ENCODE measurements at places on chromosomes 7 and 10.

DNA sequence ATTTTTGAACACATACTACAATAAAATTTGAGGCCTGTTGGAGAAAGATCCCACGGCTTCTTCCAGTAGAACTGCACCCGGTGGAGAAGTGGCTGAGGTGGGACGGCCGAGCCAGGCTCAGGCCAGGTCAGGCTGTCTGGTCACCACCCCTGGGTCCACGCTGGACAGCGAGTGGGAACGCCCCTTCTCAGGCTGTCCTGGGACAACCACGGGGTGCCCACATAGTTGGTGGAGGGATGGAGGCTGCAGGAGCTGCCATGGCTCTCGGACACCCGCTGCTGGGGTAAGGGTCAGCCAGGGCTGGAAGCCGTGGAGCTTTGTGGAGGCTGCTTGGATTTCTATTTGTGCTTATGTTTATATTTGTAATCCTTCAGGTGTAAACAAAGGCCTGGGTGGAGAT, 206.5 kb downstream of the DNAJB6 start:
- no peak for DNase-seq

DNA sequence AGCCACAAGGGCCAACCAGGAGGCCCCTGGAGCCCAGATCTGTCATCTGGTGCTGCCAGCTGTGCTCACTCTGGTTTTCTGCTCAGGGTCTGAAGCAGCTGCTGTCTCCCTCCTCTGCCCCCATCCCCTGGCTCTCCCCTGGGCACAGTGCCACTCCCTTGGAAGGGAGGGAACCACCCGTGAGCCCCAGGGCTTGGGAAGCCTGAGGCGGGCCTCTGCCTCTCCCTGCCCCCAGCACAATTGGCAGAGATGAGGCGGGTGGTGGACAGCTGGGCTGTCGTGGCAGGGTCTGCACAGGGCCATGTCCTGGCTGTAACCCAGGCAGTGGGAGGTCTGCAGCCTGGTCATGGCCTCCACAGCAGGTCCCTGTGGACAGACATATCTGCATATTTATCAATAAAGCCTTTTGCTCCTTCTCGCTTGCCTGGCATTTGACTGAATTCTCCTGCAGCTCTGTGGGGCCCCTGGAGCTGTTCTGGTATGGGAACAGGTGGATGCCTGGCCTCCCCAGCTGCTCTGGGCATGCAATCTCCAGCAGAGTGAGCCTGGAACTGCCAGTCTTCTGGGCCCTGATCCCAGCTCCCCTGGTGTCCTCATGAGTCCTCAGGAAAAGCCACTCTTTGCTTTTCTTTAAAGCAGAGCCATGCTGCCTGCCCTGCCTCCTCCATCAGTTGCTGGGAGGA, 1.6 kb upstream of the ANKRD2 start:
- DNase-seq = no peak

- DNase-seq = no peak
Observed at GRCh38 chr10:68231817-68232251, at the start of gene ATOH7. Gene ATOH7, minus strand, starts transcription at chr10:68232113. Its CDS starts 436 bp downstream, at chr10:68231677.

GRCh38 chr7:135905355-135905754, 71.8 kb downstream of the MTPN start:
- no peak for DNase-seq

DNA sequence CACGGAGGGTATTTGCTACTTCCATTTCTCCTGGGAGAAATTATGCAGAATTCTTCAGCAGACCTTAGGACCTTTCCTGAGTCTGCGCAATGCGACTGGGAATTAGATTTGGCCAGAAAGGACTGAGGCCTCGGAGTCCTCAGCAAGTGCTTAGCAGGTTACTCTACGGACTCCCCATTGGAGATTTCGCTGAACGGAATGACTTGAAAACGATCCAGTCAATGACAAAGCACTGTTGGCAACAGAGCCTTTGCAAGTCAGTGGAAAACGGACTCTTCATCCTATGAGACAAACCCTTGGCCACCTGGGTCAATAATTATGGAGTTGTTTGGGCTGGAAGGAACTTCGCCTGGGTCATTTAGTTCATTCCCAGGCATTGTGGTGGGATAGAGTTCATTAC, 107.4 kb downstream of the FAM204A start:
- DNase-seq = no peak

DNA sequence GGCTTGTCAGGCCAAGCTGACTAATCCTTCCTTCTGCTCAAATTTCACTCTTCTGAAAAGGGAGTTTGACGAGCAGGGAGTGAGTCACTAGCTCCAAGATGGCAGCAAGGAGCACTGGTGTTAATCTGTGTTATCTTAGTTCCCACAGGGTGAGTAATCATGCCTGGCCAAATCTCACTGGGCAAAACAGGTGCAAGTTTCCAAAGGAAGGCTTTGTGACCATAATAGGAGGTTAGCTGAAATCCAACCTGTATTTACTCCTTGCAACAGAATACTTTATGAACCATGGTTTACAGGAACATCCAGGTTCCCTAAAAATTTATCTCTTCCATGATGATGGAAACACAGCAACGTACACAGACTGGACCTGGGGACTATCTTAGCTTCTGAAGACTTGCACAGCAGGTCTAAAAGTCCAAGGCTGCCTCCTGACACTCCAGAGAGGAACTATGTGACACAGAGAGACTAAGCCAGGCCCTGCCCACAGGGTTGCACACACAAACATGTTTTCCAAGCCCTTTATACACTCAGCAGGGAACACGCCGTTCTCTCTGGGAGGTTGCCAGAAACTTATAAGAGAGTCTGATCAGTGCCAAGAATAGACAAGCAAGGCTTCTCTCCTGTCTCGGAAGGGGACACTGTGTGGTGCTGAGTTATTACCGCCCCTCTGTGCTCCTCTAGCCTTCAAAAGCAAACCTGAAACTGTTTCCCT, 46.3 kb downstream of the PDK4 start:
- DNase-seq = no peak

- DNase-seq = no peak
Observed at GRCh38 chr7:142793156-142793555, 22.4 kb downstream of the PRSS2 start.

- DNase-seq = no peak
Observed at GRCh38 chr7:158683541-158683940, 21.1 kb downstream of the NCAPG2 start.

DNA sequence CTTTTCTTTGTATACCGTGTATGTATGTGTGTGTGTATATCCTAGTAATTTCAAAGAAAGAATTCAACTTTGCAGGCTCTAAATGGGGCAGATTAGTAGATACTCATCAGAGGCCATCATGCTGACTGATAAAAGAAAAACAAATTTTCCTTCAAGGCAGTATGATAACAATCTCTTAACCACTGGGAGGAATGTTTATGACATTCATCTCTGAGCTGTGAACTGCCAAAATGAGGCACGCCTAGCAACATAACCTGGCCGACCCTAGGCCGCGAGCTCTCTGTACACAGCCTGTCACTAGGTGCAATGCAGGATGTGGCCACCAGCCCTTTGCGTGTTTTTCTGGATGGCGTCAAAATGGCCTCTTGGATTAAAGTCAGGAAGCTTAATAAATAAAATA, 343.7 kb upstream of the GALNT17 start:
- no peak for DNase-seq

GRCh38 chr10:43417950-43418768, 9.2 kb upstream of the HNRNPF start:
- peak; percentile 100 for DNase-seq

DNA sequence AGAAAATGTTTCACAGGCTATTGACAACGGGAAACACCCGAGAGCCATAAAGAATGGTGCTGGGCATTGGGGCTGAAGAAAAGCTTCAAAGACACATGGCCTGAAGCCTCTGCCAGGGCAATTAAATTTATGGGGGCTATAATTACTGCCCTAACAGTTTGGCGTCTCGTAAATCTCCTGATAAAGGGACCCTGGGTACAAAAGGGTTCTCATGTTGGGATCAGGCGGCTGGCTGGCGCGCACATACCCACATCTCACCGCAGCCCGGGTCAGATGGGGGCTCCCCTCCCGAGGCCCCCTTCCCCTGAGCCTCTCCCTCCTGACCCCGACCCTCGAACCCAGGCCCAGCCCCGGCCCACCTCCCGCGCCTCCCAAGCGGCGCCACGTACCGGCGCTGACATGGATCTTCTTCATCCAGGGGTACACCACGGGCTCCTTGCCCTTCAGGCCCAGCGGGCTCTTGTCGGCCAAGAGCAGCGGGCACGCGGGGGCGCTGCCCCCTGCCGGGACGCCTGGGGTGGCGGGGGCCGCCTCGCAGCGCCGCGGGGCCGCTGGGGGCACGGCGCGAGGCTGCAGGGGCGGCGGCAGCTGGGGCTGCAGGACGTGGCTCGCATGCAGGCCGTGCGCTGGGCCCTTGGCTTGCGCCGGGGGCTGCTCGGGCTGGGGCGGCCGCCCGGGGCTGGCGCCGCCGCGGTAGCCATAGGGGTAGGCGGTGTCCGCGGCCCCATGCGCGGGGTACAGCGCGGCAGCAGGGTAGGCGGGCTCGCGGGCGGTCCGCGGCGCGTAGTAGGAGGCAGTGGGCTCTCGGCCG, 623 bp downstream of the HOXA4 start:
- no peak for DNase-seq

GRCh38 chr7:148222721-148223120, 367.8 kb upstream of the C7orf33 start:
- DNase-seq = no peak

DNA sequence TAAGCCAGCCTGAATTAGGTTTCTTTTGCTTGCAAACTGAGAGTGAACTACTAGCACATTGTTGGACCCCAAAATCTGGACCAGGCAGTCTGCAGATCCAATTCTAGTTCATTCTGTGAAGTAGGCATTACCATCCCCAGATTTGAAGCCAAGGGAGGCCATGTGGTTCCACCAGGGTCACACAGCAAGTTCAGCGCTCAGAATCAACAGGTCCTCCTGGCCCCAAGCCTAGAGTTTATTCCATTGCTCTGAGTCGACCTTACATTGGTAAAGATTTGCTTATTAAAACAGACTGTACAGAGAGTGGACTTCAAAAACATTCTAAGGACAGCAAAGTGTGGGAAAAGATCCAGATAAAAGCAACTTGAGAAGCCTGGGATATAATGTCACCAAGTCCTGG, 50.9 kb downstream of the AFAP1L2 start:
- no peak for DNase-seq

DNA sequence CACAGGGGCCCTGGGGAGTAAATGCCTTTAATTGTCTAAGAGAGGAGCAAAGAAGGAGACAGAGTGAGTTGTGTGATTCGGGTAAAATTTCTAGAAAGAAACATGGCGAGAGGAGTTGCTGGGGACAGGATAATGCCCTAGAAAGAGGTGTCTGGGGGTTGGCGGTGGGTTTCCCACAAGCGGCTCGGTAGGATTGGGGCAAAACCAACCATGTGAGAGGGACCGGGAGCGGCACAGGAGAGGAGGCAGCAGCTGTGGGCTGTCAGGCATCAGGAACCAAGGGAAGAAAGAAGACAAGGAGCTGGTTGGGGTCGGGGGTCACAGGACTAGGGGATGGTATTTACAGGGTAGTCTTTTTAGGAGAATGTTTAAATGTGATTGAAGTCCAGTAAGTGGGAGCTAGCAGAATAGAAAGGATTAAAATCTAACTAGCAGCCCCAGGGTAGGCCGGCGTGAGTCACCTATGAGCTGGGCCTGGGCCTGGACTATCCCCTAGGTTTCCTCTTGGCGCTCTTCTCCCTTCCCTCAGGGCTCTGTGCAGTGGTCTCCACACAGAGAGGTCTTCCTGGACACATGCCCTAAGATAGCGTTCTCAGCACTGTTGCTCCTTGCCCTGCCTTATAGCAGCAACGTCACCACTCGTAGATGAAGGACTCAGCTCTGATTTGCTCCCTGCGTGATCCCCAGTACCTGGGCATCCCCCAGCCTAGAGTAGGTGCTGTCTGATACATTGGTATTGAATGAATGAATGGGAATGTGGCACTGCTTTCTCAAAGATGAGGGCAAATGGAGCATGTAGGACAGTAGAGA, 32.6 kb downstream of the IKZF1 start:
- no peak for DNase-seq

GRCh38 chr7:77310982-77311381, 105.2 kb downstream of the GSAP start:
- no peak for DNase-seq

- peak; percentile 17 for DNase-seq
Observed at GRCh38 chr7:19982841-19983835, 209.7 kb upstream of the TMEM196 start.

GRCh38 chr10:83915801-83916200, 223.5 kb upstream of the GHITM start:
- no peak for DNase-seq

DNA sequence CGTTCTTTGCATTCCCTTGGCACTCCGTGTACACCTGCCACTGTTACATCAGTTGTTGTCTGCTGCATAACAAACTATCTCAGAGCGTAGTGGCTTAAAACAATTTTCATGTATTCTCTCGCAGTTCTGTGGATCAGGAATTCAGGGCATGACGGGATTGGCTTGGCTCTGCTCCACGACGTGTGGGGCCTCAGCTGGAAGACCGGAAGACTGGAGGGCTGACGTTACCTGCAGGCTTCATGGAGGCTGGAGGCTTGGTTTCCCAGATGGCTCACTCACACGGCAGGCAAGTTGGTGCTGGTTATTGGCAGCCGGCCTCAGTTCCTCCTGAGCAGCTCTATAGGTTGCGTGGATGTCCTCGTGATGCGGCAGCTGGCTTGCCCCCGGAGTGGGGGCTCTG, 25.5 kb downstream of the NYAP1 start:
- no peak for DNase-seq

GRCh38 chr10:71740069-71740653, 20.6 kb upstream of the C10orf105 start:
- DNase-seq = peak; percentile 44

- no peak for DNase-seq
Observed at GRCh38 chr7:84720456-84721097, 466.3 kb downstream of the SEMA3D start.

- no peak for DNase-seq
Observed at GRCh38 chr10:20919481-20919880, 22.4 kb upstream of the NEBL start.

DNA sequence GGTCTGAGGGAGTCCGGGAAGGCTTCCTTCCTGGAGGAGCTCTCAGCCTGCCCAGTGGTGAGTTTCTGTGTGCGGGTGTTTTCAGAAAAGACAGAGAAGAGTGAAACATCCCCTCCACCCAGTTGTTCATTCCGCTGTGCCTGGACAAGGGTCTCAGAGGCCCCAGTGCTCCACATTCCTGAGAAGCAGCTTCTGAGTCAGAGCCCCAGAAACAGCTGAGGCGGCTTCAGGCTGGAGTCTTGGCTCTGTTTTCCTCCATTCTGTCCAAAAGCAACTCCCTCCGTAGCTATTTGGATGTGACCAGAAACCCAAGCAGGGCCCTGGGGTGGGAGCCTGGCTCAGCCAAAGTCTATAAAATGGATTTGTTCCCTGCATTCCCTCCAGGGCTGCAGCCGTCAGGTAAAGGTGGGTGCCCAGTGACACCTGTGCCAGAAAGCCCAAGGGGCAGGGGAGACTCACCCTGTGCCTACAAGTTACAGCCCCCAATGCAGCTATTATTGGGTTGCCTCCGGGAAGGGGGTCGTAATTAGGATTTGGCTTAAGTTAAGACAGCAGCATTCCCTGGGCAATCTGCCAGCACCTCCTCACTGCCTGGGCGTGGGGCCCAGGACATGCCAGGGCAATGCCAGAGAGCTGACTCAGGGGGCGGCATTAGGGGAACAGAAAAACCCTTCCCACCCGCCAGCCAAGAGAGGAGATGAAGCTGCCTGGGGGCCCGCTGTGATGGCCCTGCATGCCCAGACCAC, 13.1 kb upstream of the CAMK2G start:
- DNase-seq = no peak

- DNase-seq = no peak
Observed at GRCh38 chr10:11882646-11883375, 59.7 kb downstream of the PROSER2 start.

- no peak for DNase-seq
Observed at GRCh38 chr7:90980545-90980944, 283.7 kb upstream of the FZD1 start.

All from Kasumi-1 (cell line).